ENCODE measurements at places on chromosomes 6 and 20.

GRCh38 chr6:116352515-116353471, 18.0 kb upstream of the DSE start:
- DNase-seq = no peak

DNA sequence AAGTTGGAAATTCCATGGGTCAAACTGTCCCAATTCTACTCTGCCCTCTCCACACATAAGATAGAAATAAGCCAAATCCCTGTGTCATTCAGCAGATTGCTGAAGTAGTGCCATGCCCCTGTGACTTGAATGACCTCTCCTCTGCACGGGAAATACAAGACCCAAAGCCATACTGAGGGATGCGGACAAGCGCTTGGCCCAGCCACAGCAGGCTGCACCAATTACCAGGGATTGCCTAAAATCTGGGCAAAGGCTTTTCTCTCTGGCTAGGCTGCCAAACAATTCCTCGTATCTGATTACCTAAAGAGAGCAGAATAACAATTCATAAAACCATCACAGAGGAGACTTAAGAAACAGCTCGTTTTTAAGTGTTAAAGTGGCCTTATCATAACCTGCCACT, 421.8 kb upstream of the JARID2 start:
- no peak for DNase-seq

- DNase-seq = no peak
These were observed 216.4 kb downstream of the UNC5CL start for GRCh38 chr6:40822619-40823018.

DNA sequence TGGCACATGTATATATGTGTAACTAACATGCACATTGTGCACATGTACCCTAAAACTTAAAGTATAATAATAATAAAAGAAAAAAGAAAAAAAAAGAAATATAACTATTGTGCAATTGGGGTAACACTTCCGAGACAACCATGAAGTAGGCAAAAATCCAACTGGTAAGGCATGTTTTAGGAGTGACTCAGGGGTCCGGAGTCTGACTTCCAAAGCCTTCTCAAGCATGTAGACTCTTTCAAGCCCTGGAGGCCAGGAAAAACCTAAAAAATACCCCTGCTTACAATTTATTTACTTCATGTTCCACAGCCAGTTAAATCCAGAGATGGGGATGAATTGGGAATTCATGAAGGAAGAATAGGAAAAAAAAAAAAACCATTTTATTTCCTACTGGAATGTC, 161.3 kb upstream of the PHACTR1 start:
- DNase-seq = no peak

GRCh38 chr6:10759312-10759839, 11.8 kb downstream of the TMEM14B start:
- no peak for DNase-seq

DNA sequence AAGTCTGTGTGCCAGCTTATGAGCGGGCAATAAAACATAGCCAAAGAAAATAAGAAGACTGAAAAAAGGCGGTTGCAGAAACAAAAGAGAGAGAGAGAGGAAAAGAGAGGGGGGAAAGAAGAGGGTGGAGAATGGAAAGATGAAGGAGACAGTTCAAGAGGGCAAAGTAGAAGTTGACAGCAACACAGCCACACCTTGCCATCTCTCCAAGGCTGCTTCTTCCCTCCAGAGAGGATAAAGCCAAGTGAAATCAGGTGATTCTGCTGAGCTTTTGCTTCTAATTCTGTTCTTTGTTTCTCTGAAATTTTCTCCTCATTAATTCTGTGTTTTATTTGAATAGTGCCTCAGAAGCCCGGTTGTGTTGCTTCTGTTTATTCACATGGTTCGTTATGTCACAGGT, 48.5 kb downstream of the PTPRK start:
- DNase-seq = no peak

GRCh38 chr20:38789503-38790199, 15.8 kb upstream of the PPP1R16B start:
- no peak for DNase-seq

DNA sequence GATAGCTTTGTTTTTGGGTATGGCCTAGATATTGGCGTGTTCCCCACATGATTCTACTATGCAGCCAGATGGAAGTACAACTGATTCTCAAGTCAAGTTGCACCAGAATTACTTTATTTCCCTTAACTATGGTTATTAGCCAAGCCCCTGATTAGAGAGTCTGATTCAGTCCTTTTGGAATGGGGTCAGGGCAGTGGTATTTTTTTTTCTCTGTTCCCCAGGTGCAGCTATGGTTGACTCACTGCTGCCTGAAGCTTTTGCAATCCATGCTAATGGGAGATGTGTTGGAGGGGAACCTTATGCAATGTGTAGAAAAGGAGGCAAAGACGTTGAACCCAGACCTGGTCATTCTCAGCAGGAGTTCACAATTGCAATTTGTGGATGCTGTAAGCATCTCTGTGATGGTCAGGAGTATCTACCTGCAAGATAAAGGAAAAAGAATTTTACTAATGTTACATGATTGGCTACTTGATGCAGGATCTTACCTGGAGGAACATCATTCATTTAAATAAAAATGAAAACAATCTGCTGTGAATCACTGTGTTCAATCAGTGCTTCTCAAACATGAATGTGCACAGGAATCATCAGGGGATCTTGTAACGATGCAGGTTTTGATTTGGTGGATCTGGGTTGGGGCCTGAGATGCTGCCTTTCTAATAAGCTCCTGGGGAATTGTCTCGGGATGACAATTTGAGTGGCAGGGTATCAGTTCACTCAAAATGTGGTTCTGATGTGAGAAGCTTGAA, 49.4 kb downstream of the PFDN4 start:
- DNase-seq = no peak

- DNase-seq = no peak
These were observed 46.4 kb downstream of the IMPG1 start for GRCh38 chr6:76026101-76026500.

GRCh38 chr20:51738877-51739447, 29.2 kb downstream of the ATP9A start:
- no peak for DNase-seq

GRCh38 chr6:25882051-25882496, 8.0 kb upstream of the SLC17A3 start:
- no peak for DNase-seq

- no peak for DNase-seq
These were observed 291.8 kb downstream of the LRFN2 start for GRCh38 chr6:40295251-40295950.

GRCh38 chr6:111478749-111479148, 4.3 kb downstream of the REV3L start:
- no peak for DNase-seq

DNA sequence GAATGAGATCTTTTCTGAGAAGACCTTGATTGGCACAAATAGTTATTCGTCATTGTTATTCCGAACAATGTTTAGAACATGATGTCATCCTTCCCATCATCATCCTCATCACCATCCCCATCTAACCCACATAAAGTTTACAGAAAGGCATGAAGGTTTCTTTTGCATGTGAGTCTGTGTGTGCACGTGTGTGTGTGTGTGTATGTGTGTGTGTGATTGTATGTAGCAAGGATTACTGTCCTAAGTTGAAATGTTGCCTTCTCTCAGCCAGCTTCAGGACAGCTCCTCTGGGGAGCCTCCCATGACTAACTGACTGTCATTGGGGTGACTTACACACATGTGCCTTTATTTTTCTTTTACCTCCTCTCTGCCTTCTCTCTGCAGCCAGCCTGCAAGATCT, 113.5 kb downstream of the SLC22A3 start:
- DNase-seq = no peak

DNA sequence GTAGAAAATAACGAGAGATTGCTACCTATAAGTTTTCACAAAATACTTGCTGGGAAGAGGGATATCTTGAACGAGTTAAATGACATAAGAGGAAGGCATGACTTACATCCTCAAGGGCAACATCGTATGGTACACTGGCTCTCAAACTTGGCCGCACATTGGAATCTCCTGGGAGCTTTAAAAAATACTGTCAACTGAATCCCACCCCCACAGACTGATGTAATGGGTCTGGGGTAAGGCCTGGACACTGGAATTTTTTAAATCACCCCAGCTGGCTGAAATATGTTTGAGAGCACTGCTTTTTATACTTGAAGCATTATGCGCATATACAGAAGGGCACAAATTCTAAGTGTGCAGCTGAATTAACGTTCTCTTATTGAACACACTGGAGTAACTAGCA, 8.0 kb upstream of the TSHZ2 start:
- DNase-seq = no peak

DNA sequence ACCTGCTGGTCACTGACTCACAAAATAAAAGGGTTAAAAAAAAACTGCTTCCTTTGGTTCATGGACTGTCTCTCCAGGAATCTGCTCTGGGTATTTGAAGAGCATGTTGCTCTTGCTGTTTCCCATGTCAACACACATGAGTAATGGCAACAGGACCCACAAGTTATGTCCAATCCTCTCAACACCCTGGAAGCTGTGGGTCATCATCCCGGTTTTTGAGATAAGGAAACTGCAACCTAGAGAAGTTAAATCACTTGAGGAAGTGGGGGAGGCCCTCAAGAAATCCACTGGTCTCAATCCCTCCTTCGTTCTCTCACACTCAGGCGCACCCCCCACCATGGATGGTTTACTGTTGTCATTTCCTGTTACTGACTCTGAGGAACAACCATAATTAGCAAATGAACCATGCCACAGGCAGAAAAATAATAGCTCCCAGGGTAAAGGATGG, 12.4 kb downstream of the MAP1LC3A start:
- DNase-seq = no peak

- no peak for DNase-seq
These were observed 50.5 kb downstream of the SAMD5 start for GRCh38 chr6:147559006-147559405.

DNA sequence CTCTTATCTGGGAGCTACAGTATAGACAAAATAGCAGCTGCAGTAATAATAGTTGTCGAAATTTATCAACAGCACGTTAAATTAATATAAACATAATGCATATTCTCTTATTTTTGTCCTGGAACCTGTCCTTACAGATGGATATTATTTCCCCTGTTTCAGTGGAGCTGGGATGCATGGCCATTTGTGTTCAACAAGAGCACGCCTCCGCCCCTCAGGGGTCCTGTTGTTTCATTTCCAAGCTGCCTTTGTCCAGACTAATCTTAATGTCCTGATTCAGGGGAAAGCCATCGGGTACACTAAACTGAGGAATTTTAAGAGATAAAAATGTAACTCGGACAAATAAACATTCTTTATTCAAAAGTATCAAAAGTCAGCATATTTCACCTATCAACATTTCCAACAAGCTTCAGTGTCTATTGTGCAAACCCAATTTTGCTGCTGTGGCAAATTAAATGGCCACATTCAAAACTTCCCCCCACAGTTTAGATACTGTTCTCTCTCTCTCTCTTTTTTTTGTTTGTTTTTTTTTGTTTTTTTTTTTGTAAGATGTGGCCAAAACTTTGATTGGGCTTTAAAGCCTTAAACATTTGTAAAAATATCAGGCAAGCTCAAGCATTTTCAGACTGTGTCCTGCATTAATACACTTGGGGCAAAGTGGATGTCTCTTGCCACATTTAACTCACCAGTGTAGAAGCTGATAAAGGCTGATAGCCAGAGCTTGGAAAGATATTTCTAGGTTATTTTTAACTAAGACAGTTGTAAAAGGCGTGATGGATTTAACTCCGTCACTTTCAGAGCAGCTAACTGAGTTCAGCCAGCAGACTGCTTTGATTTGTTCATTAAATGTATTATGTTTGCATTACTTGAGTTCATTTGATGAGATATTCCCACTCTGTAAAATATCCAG, 112.5 kb upstream of the QKI start:
- no peak for DNase-seq

- DNase-seq = no peak
These were observed 229.4 kb upstream of the RSPO3 start for GRCh38 chr6:126888727-126889725.

DNA sequence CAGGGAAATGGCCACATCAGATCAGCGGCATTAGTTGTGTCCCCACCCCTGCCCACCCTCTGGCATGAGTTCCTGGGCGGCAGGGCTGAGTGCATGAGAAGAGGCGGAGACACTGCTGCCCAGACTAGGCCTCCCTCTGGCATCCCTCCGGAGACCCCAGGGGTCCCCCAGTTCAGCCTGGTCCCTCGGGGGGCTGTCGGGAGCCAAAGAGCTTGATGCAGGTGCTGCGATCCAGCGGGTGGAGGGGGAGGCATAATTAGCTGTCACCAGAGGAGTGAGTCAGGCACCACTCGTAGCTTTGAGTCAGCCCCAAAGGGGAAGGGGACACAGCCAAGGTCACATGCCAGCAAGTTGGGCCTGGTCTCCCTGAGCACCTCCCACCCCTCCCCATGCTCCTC, 34.5 kb downstream of the DLGAP4 start:
- no peak for DNase-seq
